CD4-positive, alpha-beta T cell treated with Interleukin-15 for 4 hours (primary cell): ENCODE measurements at places on chromosomes 12 and 14.

DNA sequence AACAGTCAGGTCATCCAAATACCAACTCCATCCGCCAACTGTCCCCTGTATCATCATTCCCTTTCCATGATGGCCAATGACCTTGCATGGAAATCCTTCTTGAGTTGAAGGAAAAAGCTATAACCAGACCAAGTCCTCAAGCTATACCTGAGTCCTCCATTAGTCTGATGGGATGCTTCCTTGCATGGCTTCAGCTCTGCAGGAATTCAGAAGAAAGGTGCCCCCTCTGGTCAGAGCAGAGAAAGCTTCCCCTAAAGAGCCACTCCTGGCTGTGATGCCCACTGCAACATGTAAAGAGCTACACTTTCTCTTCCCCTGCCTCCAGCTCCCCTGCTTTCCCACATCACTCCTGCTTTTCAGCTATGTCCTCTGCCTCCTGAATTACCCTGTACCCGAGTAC lies 43.1 kb upstream of the FKBP4 start:
- DNase-seq = no peak

DNA sequence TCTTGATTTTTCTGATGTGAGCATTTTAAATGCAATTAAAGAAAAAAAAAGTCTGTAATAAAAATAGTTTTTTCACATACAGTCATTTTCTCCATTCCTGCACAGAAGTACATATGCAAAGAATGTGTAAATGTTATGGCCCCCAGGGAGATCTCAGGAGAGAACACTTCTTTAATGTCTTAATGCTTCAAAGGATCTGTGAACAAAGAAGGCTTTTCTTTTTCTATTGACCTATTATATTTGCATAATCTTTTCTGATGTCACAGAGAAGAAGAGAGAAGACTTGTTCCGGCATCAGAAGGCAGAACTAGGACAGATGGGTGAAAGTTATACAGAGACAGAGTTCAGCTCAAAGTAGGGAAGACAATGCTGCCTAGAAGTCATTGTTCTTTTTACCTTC lies 413.5 kb upstream of the STXBP6 start:
- no peak for DNase-seq

DNA sequence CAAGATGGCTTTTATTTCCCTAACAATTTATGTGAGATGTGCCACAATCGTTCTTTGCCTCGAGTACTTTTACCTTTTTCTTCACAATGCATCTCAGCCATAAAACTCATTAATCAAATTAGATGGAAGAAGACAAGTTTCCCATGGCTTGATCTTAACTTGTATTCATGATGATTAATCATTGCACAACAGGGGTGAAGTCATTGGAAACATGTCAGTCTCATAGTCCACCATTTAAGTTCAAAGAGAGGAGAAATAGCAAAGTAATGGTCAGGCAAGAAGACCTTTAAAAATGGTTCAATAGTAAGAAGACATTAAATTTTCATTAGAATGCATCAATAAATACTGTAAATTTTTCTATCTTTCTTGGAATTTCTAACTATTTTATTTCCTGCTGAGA lies 136.3 kb downstream of the FOXG1 start:
- DNase-seq = no peak

DNA sequence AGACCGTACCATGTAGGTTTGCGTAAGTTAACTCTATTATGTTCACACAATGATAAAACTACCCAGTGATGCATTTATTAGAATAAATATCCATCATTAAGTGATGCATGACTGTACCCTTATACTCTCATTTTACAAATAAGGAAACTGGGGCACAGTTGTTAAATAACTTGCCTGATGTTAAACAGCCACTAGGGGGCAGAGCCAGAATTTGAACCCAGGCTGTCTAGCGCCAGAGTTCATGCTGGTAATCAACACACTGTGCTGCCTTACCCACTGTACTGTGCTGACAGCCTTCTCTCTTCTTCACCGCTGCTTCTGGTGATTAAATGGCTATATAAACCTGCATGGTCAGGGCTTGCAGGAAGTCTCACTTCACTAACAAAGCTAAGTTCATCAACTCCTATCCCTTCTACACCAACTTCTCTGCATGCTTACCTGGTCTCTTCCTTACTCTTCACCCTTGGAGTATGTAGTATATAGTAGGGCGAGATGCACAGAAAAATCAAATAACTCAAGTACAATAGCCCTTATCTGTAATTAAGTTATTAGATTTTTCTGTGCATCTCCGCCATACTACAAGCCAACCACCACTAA lies 43.6 kb upstream of the APPL2 start:
- peak; percentile 58 for DNase-seq

DNA sequence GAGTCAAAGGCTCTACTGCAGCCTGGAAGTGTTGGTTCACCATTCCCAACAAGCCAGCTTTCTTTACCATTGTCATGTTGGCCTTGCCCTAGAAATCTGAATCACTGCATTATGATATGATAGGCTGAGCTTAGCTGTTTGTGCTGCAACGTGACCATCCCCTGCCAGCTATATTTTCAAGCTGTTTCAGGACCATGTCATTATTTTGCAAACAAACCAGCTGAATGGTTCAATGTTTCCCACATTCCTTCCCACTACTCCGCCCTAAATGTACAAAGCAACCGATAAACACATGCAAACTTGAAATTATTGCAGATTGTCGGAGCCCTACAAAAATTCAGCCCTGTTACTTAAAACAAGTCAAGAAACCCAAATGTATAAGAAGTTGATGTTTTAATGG lies 136.1 kb downstream of the KICS2 start:
- DNase-seq = no peak

GRCh38 chr14:52033101-52033642 lies 35.7 kb downstream of the NID2 start:
- no peak for DNase-seq

- no peak for DNase-seq
These were observed 284.8 kb upstream of the DIO2 start for GRCh38 chr14:80496090-80496489.

- no peak for DNase-seq
These were observed 120.1 kb downstream of the SMOC1 start for GRCh38 chr14:69999261-69999674.

DNA sequence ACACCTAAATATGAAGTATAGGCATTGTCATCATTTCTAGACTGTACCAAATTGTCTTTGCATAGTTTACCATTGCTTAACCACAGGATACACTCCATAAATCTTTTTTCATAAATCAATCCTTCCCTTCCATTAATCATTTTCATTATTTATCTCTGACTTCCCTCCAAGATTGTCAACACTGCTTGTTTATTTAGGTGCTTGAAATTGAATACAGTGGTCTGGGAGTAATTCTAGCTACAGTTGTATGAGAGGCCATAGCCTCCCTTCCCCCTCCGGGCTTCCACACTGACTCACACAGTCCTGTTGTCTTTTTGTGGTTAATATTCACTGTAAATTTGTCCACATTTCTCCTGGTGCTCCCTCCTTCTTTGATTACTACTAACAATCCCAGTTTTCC lies 114.2 kb upstream of the ARID2 start:
- DNase-seq = no peak

- DNase-seq = no peak
These were observed 24.6 kb downstream of the IQSEC3 start for GRCh38 chr12:91213-91612.

- no peak for DNase-seq
These were observed 2.0 kb downstream of the FAM177A1 start for GRCh38 chr14:35047976-35048513.

DNA sequence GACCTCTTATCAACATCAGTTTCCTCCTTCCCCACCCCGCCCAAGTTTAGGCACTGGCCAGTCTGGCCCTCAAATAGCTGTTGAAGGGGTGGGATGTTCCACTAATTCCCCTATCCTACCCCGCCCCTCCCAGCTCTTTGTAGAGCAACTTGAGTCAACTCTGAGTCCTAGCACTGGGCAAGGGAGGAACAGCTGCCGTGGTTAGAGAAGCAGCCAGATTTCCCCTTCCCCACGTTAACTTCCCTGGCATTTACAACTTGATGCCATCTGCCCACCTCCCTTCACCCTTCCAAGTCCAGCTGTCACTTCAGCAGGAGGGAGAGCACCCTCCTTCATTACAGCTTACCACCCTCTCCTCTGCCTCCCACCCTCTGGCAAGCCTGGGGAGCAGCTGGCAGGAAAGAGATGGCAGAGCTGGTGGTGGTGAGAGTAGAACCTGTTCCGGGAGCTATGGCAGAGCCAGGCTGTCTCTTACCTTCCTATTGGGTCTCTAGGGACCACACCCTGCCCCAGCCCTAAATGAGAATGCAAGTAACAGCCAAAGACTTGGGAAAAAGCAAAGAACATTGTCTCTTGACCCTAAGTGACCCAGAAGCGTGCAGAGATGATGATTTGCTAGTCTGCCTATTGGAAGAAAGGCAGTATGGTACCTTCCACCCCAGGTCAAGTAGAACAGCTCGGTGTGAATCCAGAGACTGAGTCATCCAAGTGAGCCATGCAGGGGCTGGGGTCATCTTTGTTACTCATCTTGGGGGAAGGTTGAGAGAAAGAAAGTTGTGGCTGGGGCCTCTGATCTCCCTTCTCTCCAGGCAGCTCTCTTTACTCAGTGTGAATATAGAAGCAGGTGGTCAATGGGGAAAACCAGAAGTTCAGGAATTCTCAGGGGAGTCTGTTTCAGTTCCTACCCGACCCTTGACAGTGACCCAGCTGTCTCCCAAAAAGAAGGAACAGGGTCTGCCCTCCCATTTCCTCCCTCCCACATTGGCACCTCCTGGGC lies 1.5 kb downstream of the BLOC1S1 start:
- DNase-seq = peak; percentile 27

DNA sequence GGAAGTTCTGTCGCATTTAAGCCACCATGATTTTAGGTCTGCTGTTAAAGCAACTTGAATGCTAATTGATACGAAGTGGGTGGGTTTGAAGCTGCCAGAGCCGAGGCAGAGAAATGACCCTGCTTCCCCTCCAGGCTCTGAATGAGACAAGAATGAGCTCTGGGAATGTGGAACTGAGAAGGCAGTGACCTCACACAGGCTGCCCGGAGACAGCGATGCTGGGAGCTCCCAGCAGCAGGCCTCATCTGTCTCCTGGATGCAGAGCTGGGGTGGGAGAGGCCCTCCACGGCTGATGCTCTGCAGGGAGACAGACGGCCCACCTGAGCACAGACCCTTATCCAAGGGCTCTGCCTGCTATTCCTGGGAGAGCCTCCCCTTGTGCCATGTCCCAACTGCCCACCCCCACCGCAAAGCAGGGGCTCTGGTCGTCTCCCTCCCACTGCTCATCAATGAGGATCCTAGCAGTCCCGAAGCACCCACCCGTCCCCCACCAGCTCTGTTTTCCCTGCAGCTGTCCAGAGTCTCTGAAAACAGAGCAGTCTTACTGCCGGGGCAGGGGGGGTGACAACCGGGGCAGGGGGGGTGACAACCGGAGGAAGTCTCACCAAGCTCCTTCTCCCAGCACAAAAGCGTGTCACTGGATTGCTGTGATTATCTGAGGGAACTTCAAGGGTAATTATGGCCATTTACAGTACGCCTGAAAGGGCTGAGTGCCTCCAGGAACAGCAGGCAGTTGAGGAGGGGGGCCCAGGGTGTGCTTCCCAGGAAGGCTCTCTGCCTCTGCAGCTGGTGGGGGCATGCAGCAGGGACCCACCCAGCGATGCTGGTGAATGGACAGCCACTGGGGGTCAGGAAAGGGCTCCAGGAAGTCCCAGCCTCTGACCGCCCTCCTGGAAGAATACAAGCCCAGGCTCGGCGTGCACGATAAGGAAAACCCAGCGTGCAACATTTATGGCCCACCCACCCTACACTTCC lies 67.8 kb downstream of the CHGA start:
- DNase-seq = no peak

DNA sequence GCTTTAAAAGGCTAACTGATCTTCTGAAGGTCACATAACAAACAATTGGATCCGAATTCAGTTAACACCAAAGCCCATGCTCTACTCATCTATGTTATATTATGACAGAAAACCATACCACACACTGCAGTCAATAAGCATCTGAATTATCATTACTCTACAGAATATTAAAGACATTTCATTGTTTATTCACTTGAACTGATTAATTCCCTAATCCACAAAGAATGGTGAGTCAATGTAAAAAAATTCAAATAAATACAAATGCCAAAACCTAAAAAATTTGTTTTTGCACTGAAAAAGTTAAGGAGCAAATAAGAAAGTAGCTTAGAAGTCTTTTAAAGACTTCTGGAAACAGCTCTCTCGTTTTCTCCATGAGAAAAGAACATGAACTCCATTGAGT lies 13.7 kb downstream of the NID2 start:
- DNase-seq = no peak

- no peak for DNase-seq
These were observed 17.0 kb downstream of the RITA1 start for GRCh38 chr12:113202300-113203075.

DNA sequence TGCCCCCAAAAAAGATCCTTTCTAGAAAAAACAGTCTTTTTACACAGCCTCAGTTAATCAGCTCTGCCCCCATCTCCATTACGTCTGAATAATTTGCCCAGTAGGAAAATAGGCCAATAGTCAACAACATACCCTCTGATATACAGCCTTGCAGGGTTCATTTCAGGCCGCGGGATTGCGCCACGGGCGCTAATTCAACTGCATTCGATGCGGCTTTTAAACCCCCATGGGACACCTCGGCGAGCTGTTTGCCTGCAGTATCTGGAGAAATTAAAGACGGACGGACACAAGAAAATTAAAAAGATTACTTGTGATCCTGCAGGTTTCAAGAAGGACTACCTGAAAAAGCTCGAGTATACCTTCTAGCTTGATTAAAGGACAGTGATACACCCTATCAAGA lies 36.1 kb downstream of the ERP29 start:
- DNase-seq = no peak

DNA sequence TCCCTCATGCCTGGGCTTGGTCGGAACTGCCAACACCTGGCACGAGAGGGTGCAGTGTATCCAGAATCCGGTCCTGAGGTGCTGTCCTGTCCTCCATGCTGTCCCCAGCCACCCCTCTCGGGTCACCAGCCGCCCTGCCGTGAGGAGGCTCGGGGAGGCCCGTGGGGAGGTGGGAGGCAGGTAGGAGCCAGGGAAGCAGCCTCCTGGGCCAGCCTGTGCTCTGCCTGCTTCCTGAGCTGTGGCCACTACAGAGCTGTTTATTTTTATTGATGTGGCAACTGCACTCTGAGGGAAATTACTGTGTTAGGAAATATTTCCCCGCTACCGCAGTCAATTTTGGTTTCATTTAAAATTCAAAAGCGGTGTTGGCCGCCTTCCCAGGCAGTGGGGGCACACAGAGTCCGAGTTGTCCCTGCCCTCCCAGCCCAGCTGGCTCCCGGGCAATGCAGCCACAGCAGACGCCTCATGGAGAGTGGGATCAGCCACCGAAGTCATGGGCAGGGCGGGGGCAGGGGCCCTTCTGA lies 18.3 kb downstream of the NOC4L start:
- DNase-seq = no peak
